ENCODE measurements at places on chromosomes 6 and 20.

DNA sequence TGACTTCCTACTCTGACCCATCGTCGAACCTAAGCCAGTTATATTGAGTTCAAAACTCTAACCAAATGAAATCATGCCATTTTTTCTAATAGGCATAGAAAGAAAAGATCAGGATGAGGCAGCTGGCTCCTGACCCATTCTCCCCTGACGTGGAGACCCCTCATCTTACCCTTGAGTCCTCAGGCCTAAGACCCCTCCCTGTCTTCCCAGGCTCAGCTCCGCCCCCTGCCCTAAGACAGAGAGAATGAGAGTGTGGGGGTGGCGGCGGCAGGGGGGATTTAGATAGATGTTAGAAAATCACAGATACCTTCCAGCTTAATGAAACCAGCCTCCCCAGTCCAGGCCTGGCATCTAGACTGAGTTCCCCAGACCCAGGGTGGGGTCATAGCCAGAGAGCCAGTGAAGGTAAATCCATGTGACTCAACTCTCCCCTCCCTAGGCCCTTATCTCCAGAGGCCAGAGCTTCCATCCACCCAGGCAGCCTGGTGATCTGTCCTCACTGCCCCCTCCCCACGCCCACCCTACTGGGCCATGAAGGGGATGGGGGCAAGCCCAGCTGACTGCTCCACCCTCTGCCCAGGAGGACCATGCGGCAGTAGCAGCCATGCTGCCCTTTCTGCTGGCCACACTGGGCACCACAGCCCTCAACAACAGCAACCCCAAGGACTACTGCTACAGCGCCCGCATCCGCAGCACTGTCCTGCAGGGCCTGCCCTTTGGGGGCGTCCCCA is 6.8 kb downstream of the TMEM63B start:
- no peak for DNase-seq

DNA sequence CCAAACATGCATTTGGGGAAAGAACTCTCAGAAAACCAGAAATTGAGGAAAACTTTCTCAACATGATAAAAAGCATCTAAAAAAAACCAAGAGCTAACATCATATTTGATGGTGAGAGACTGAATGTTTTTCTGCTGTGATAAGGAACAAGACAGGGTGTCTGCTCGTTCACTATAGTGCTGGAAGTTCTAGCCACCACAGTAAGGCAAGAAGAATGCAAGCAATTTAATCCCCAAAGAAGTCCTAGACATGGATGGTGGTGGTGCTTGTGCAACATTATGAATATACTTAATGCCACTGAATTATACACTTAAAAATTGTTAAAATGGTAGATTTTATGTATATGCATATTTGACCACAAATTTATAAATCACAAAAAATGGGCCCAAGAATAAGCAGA is 53.4 kb downstream of the LYRM2 start:
- no peak for DNase-seq

DNA sequence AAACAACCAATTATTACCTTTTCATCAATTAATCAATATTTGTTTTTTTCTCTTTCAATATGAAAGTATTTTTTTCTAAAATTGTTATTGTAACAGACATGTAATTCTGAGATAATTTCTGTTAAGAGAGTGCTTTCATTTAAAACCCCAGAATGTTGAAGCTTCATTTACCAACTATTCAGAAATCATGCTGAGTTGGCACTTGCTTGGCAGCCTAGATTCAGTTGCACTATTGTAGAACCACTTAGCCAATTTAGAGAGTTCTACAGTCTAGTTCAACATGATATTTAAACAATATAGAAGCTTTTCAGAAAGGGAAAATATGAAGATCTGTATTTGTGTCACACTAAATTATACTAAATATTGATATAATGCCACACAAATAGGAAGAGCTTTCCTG is 56.1 kb upstream of the NKAIN2 start:
- no peak for DNase-seq

DNA sequence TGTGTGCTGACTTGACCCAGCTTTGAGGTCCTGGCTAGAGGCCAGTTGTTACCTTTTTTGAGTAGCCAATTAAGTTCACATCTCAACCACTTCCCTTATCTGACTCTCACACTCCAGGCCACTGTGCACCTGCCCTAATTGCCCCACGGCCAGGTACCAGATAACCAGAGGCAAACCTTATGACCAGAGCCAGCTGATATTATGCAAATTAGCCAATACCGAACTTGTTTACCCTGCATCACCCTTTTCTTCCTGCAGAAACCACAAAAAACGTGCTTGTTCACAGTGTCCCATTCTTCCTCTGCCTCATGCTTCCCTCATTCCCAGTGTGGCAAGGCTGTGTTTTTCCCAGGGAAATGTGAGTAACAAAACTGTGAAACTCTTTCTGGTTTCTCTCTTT is 89.3 kb downstream of the HTR1B start:
- no peak for DNase-seq

GRCh38 chr20:63009045-63009961 is 2.5 kb upstream of the BHLHE23 start:
- DNase-seq: peak; percentile 94

- DNase-seq: no peak
These were observed 68.8 kb upstream of the LTV1 start for GRCh38 chr6:143774347-143774746.

- DNase-seq: no peak
These were observed 7.5 kb downstream of the BEND6 start for GRCh38 chr6:56962441-56962840.

- DNase-seq: no peak
These were observed 39.8 kb upstream of the ISM1 start for GRCh38 chr20:13180986-13181889.

DNA sequence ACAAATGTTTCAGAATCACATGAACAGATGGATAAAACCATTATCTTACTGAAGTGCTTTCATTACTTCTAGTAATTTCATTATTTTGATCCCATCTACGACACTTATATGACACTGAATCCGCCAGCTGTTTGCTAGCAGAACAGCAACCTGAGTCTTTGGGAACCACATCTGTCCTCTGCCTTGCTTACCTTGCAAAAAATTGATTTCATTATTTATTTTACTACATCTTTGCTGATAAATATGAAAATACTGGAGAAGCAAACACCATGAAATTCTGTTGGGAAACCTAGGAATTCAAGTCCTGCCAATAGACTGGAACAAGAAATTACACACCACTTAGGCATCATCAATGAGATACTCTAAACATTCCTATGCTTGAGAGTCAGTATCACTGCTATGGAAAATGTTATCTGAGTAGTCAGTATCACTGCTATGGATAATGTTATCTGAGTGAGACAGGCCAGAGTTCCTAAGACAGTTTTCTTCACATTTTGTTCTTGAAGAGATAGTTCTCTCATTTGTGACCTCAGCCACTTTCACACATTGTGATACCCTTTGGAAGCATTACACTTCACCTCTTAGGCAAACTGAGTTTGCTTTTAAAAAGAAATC is 91.9 kb downstream of the PDE10A start:
- DNase-seq: no peak

DNA sequence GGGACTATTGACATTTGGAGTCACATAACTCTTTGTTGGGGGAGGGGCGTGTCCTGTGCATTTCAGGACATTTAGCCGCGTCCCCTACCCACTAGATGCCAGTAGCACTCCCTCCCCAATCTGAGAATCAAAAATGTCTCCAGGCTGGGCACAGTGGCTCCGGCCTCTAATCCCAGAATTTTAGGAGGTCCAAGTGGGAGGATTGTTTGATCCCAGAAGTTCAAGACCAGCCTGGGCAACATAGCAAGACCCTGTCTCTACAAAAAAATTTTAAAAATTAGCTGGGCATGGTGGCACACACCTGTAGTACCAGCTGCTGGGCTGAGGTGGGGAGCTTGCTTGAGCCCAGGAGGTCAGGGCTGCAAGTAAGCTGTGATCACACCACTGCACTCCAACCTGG is 2.1 kb upstream of the PREX1 start:
- DNase-seq: no peak

- DNase-seq: no peak
These were observed 7.4 kb downstream of the TMEM14C start for GRCh38 chr6:10730254-10730653.

DNA sequence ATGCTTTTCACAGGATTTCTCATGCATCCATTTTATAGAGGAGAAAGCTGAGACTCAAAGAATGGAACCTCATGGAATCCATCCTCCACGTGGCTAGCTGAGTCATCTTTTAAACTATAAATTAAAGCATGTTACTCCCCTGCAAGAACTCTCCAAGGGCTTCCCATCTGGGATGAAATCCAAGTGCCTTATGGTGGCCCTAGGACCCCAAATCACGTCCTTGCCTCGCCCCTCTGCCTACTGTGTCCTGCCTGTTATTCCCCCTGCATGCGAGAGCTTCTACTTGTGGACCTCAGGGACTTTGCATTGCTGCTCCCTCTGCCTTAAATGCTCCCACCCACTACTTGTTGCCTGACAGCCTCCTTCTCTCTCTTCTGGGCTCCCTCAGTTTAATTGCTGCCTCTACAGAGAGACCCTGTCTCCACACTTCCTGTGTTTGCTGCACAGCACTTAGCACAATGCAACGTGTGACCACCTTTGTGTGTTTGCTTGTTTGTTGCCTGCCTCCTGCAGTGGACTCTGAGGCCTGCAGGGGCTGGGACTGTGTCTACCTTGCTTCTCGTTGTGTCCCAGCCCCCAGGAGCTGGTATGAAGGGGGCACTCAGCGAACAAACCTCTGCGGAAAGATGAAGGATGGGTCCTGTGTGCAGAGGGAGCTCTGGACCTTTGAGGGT is 39.4 kb downstream of the TOX2 start:
- DNase-seq: no peak

GRCh38 chr6:115631028-115631427 is 429.7 kb downstream of the FRK start:
- no peak for DNase-seq

DNA sequence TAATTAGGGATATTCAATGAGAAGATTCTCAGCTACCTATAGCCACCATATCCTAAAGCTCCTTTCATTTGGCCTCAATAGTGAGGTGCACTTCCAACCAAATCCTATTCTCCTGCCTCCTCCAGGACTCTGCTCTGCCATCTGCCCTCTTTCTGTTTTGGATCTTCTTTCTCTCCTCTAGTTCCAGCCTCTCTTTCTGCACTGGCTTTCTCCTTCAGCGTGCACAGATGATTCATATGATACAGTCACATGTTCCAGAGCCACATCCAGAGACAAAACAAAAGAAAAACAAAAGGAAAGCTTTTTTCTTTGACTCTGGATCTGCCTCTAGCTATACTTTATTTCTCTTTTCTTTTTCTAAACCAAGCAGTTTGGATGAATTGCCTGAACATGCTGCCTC is 531.9 kb upstream of the MAN1A1 start:
- DNase-seq: no peak

DNA sequence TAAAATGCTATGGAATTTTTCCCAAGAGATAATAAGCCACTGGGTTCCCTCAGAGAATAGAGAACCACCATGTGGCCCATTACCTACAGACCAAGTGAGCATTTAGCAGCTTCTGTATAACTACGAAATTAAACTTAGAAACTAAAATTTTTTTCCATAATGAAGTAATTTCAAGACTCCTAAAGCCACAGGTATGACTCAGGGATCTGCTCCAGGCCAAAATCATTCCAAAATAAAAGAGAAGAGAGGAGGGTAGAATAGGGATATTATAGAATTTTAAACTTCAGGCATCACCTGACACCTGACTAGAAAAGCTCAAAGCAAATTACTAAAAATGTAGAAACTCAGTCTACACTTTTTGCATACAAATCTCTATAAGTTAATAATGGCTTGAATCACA is 108.9 kb upstream of the DST start:
- DNase-seq: no peak

DNA sequence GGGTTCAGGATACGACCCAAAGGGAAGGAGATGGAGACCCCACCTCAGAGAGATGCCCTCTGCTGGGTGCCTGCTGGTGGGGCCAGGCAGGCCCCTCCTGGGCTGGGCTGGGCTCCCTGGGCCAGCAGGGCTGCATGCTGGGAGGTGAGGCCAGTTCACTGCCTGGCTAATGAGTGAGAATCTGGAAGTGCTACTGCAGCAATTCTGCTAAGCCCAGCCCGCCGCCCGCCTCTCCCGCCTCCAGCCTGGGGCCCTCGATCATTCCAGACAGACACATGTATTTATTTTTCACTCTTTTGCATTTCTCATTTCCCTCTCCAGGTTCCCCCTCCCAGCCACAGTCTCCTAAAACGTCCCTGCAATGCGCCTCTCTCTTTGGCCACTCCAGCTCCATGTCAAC is 79.6 kb downstream of the CDH22 start:
- DNase-seq: no peak
